ENCODE measurements at places on chromosomes 7 and 10. TPM values are rescaled to one million over a fixed set of nuclear protein-coding genes. Genes with fewer than 3 reads are reported as not detected.
A peak's percentile ranks its signal among the peaks of the same experiment; 100 is the strongest.

- DNase-seq = no peak
- H3K27ac ChIP-seq = no peak overlapping the region
- H3K36me3 ChIP-seq = no peaks in the 10 kb centered on the region
- no peak overlapping the region for H3K4me3 ChIP-seq
- peaks cover 11% of the 10 kb centered on the region for H3K4me1 ChIP-seq
Observed at GRCh38 chr10:113294868-113295267, 258.0 kb upstream of the HABP2 start.

GRCh38 chr10:47296941-47297340 is 3.1 kb upstream of the GDF10 start:
- no peaks in the 10 kb centered on the region for H3K36me3 ChIP-seq
- H3K27ac ChIP-seq = no peak overlapping the region
- H3K4me3 ChIP-seq = no peak overlapping the region
- no peak for DNase-seq
- H3K4me1 ChIP-seq = peaks cover 12% of the 10 kb centered on the region

- H3K4me1 ChIP-seq = no peaks in the 10 kb centered on the region
- H3K4me3 ChIP-seq = no peak overlapping the region
- no peak overlapping the region for H3K27ac ChIP-seq
- no peaks in the 10 kb centered on the region for H3K36me3 ChIP-seq
Observed at GRCh38 chr10:639751-640672, 49.5 kb downstream of the DIP2C start.

- no peak for DNase-seq
- H3K4me1 ChIP-seq = no peaks in the 10 kb centered on the region
- no peaks in the 10 kb centered on the region for H3K27me3 ChIP-seq
- no peak overlapping the region for H3K27ac ChIP-seq
- H3K4me3 ChIP-seq = no peak overlapping the region
Observed at GRCh38 chr10:25766213-25766612, 167.8 kb upstream of the MYO3A start.

- peaks cover 14% of the 10 kb centered on the region for H3K4me1 ChIP-seq
- no peaks in the 10 kb centered on the region for H3K27me3 ChIP-seq
- no peak overlapping the region for H3K27ac ChIP-seq
Observed at GRCh38 chr7:98170966-98171365, 40.3 kb upstream of the BHLHA15 start.

DNA sequence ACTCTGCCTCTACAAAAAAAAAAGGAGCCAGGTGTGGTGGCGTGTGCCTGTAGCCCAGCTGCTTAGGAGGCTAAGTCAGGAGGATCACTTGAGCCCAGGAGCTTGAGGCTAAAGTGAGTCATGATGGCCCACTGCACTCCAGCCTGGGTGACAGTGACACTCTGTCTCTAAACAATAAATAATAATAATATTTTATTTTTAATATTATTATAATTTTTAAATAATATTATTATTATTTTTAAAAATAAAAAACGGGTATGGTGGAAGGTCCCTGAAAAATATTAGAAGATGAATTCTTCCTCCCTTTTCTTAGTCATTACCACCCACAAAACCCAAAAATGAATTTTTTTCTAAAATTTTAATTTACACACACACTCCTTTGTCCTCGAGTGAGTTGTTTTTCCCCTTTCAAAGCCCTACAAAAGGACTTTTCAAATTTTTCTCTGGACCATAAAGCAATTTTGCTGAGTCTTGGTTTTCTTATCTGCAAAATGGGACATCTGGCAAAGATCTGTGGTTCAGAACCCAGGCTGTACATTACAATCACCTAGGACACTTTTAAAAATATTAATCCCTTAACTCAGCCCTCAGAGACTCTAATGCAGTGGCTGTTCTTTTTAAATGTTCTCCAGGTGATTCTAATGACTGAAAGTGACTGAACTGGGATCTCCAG is 174.0 kb upstream of the NEBL start:
- no peaks in the 10 kb centered on the region for H3K4me1 ChIP-seq
- no peak overlapping the region for H3K27ac ChIP-seq
- no peaks in the 10 kb centered on the region for H3K36me3 ChIP-seq
- H3K4me3 ChIP-seq = no peak overlapping the region
- H3K27me3 ChIP-seq = no peaks in the 10 kb centered on the region

- H3K4me1 ChIP-seq = no peaks in the 10 kb centered on the region
- no peaks in the 10 kb centered on the region for H3K36me3 ChIP-seq
- no peaks in the 10 kb centered on the region for H3K27me3 ChIP-seq
- H3K27ac ChIP-seq = no peak overlapping the region
- H3K4me3 ChIP-seq = no peak overlapping the region
Observed at GRCh38 chr10:127832501-127832900, 60.2 kb downstream of the CLRN3 start.

DNA sequence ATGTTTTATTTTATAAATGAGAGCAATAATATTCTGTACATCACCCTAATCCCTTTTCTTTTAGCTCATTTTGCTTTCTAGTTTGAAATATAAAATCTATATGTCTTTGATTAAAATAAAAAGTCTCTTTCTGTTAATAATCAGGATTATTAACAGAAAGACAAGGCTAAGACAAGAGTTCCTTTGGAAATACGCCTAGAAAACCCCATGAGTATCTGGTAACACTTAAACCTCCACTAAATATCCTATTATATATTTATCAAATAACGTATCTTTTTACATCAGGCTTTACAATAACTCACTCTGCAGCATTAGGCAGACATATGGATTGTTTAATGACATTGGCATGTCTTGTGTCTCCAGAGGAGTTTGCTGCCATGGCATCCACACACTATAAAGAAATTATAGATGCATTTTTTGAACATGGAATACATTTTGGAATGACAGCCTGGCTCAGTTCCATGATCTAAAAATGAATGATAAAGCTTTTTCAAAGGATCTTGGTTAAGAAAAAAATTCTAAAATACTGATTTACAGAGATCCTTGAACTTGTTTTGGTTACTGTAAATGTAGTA is 98.7 kb downstream of the TMEM26 start:
- no peak for DNase-seq
- no peak overlapping the region for H3K27ac ChIP-seq
- H3K36me3 ChIP-seq = no peaks in the 10 kb centered on the region
- no peaks in the 10 kb centered on the region for H3K27me3 ChIP-seq
- H3K4me1 ChIP-seq = no peaks in the 10 kb centered on the region

DNA sequence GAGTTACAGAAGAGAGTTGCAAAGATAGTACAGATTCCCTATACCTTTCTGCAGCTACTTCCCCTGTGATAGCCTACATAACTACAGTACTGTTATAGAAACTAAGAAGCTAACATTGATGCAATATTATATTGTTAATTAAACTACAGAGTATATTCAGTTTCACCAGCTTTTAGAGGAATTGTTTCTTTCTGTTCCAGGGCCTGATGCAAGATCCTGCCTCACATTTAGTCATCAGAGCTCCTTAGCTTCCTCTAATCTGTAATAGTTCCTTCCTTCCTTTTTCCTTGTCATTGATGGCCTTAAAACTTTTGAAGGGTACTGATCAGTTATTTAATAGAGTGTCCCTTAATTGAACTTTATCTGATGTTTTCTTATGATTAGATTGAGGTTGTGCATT is 56.8 kb downstream of the SDHAF3 start:
- no peak for DNase-seq
- H3K27ac ChIP-seq = no peak overlapping the region
- no peaks in the 10 kb centered on the region for H3K27me3 ChIP-seq
- H3K4me3 ChIP-seq = no peak overlapping the region
- H3K4me1 ChIP-seq = peaks cover 16% of the 10 kb centered on the region

- no peaks in the 10 kb centered on the region for H3K36me3 ChIP-seq
- H3K27me3 ChIP-seq = no peaks in the 10 kb centered on the region
- H3K4me3 ChIP-seq = no peak overlapping the region
- H3K27ac ChIP-seq = peak overlapping the region; percentile 38
Observed at GRCh38 chr7:77330169-77330882, 85.8 kb downstream of the GSAP start.

GRCh38 chr7:24049296-24049695 is 234.7 kb upstream of the NPY start:
- H3K4me1 ChIP-seq = no peaks in the 10 kb centered on the region
- no peak overlapping the region for H3K27ac ChIP-seq
- H3K27me3 ChIP-seq = peaks cover 15% of the 10 kb centered on the region
- H3K4me3 ChIP-seq = no peak overlapping the region

DNA sequence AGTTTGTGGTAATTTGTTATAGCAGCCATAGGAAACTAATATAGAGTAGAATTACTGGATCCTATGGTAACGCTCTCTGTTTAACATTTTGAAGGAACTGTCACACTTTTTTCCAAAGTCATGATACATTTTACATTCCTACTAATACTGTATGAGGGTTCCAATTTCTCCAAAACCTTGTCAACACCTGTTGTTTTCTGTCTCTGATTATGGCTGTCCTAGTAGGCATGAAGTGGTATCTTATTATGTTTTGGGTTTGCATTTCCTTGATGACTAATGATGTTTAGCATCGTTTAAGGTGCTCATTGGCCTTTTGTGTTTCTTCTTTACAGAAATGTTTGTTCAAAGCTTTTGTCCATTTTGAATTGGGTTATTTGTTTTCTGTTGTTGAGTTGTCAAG is 69.6 kb downstream of the VPS50 start:
- H3K36me3 ChIP-seq = no peaks in the 10 kb centered on the region
- no peaks in the 10 kb centered on the region for H3K4me1 ChIP-seq
- no peak for DNase-seq

GRCh38 chr7:42348071-42348470 is 111.1 kb upstream of the GLI3 start:
- H3K27ac ChIP-seq = no peak overlapping the region
- no peak for DNase-seq
- no peaks in the 10 kb centered on the region for H3K4me1 ChIP-seq
- H3K4me3 ChIP-seq = no peak overlapping the region
- H3K36me3 ChIP-seq = no peaks in the 10 kb centered on the region

DNA sequence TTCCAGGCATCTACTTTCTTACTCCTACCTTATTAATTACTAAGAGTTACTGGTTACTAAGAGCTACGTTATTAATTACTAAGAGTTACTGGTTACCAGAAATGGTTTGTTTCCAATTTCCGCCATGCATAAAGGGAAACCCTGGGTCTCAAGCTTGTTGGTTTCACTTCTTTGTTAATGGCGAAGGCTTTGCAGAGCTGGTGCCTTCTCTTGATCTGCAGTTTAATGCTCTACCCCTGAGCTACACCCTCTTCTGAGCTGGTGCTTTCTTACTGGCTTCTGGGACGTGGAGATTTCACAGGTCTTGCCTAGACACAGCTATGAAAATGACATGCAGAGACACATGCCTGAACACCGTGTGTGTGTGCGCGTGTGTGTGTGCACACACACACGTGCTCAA is 560 bp downstream of the CPA4 start:
- DNase-seq = no peak
- no peaks in the 10 kb centered on the region for H3K36me3 ChIP-seq
- H3K4me3 ChIP-seq = no peak overlapping the region
- no peak overlapping the region for H3K27ac ChIP-seq
- no peaks in the 10 kb centered on the region for H3K4me1 ChIP-seq
- no peaks in the 10 kb centered on the region for H3K27me3 ChIP-seq

DNA sequence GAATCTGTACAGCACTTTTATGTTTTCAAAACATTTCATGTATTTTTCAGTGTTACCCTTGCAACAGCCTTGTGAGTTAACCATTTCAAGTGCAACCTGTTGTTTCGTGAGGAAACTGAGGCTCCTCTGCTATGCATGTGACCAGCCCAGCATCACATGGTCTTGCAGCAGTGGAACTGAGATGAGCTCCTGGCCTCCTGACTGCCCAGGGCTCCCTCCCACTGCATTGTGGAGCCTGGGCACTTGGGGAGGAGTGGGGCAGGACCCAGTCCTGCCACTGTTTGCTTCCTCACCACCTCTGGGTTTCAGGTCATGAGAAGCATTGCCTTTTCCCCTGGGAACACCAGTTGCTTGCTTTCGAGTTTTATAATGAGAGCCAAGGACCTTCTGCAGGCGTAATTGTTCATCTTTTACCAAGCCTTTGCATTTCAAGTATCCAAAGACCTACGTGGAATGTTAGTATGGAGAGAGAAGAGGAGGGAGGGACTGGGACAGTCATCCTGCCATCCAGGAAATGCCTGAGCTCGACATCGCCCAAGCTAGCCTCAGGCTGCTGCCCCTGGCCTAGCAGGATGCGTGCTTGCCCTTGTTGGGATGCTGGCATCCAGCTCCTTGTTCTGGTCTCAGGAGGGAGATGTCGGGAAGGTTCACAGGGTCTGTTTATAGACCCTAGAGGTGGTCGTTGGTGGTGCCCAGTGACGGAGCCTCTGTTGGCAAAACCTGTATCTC is 32.3 kb upstream of the BHLHA15 start:
- DNase-seq = no peak
- no peak overlapping the region for H3K27ac ChIP-seq
- peaks cover 16% of the 10 kb centered on the region for H3K36me3 ChIP-seq
- H3K4me3 ChIP-seq = no peak overlapping the region
- no peaks in the 10 kb centered on the region for H3K27me3 ChIP-seq

DNA sequence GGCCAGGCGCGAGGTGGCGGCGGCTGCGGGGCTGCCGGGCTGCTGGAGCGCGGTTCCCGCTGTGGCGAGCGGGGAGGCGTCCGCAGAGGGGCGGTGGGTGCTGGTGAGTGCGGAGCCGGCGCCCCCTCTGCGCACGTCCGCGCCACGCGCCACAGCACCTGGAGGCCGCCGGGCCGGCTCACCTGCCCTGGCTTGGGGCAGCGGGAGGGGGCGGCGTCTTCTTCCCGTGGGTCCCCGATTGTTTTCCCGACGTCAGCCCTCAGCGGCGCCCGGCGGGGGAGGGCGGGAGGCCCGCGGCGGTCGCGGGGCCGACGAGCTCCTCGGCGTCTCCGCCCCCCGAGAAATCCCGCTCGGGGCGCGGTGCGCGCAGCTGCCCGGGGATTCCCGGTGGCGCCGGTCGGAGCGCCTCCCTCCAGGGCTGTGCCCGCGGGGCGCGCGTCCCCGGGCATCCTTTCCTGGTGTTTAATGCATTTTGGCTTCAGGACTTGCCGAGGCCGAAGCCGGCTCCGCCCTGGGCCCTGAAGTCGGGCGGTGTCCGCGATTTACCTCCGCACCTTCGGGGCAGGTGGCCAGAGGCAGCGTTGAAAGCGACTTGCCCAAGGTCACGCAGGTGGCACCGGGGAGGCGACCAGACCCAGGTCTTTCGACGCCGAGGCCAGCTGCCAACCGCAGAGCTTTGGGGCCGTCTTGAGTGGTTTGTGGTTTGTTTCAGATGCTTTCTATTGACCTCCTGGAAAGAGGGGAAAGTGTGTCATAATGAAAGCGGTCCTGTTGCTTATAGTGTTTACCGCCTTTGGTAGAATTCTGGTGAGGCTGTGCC is 561 bp downstream of the PLEKHA1 start:
- H3K27me3 ChIP-seq = no peaks in the 10 kb centered on the region
- H3K27ac ChIP-seq = peak overlapping the region; percentile 97
- peak overlapping the region; percentile 88 for H3K4me3 ChIP-seq
- H3K36me3 ChIP-seq = no peaks in the 10 kb centered on the region

DNA sequence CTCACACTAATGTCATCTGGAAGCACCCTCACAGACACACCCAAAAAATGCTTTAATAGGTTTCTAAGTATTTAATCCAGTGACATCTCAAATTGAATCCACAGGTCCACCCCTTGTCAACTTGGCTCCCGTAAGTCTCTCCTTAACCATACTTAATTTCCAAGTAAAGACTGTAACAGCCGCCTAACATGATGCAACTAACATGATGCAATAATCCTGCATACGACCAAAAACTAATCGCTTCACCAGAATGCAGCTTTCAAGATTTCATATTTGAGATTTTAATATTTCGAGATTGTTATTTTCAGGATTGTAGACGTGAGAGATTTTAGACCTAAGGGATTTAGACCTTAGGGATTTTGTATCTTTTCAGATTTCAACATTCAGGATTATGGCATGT is 3.7 kb upstream of the HDAC9 start:
- H3K27ac ChIP-seq = no peak overlapping the region
- no peaks in the 10 kb centered on the region for H3K27me3 ChIP-seq
- peaks cover 11% of the 10 kb centered on the region for H3K4me1 ChIP-seq

OGDH gene
- 86.0 TPM for total RNA-seq

TECTB gene
- not detected for total RNA-seq

CYP51A1 gene
- total RNA-seq = 18.7 TPM

SLC18A3 gene
- not detected for total RNA-seq

VAX1 gene
- not detected for total RNA-seq

FFAR4 gene
- total RNA-seq = not detected

KNDC1 gene
- total RNA-seq = 1.2 TPM

MAP3K8 gene
- 58.9 TPM for total RNA-seq

ANKIB1 gene
- 75.3 TPM for total RNA-seq

All from spleen (tissue), 13 donors.